ENCODE measurements at places on chromosomes 1 and 21.

GRCh38 chr1:210922666-210923065, 211.3 kb downstream of the KCNH1 start:
- no peak for DNase-seq

DNA sequence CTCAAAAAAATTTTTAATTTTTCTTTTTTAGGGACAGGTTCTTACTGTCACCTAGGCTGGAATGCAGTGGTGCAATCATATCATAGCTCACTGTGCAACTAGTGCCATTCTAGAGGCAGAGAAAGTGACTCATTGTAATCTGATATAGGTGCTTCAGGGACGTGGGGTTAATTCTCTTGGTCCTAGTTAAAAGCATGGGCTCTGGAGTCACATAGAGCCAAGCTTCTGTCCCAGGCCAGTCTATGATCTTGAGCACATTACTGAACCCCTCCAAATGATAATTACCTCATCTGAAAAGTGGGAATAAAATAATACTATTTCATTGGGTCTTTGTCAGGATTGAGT, 1.1 kb upstream of the ADIPOR1 start:
- no peak for DNase-seq

- no peak for DNase-seq
Measured at GRCh38 chr21:38773099-38774061, 32.3 kb upstream of the ETS2 start.

DNA sequence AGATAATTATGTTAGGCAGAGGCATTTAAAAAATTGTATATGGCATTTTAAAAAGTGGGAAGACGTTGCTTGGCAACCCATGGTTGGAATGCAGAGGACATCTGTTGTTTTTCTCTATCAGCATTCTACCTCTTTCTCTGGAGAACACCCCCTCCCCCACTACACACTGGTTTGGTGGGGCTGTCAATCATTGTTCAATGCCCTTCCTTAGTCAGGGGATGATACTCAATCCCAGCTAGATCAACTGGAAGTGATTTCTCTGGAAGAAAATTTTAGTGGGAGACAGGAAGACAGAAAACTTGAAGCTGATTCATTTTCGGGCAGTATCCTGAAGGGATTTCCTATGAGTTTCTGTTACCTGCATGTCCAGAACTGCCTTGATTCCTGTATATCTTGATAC, 35.7 kb upstream of the CAP1 start:
- no peak for DNase-seq

GRCh38 chr1:9019896-9020295, 6.3 kb downstream of the SLC2A7 start:
- DNase-seq, result no peak

DNA sequence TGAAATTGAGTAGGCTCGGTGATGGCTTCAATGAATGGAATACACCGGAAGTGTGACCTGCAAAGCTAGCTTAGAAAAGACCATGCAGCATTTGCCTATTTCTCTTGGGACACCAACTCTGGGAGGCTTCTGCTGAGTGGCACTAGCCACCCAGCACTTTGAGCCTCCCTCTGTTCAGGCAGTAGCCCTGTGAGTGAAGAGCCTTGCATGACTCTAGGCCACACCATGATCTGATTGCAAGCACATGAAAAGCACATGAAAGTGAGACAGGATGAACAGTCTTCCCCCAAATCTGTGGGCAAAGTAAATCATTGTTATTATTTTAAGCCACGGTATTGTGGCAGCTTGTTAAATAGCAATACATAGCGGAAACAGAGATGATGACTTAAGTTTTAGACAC, 2.8 kb downstream of the CD48 start:
- DNase-seq, result no peak

GRCh38 chr1:12654657-12655056, 10.8 kb downstream of the AADACL4 start:
- DNase-seq, result peak; percentile 69

DNA sequence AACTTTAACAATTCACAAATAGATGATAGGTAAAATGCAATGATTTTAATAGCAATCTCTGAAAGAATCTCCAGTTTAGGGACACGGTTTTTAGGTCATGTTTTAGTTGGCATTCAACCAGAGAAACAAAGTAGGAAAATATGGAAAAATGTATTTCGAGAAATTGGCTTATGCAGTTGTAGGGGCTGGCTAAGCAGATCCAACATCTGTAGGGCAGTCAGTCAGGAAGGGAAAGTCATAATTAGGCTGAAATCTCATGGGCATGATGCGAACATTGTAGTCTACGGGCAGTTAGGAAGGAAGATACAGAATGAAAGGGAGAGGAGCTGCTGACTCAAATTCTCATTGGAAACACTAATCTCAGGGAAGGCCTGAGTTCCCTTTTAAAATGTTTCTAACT, 1276.0 kb upstream of the ADGRL4 start:
- DNase-seq, result no peak

GRCh38 chr1:109478806-109479205, 4.9 kb upstream of the ATXN7L2 start:
- peak; percentile 81 for DNase-seq

GRCh38 chr1:151993734-151994496, at the start of gene S100A10:
TSS of gene S100A10 (minus strand) at chr1:151993859. CDS start at chr1:151986230, 7,629 bp downstream.
- DNase-seq, result peak; percentile 95

DNA sequence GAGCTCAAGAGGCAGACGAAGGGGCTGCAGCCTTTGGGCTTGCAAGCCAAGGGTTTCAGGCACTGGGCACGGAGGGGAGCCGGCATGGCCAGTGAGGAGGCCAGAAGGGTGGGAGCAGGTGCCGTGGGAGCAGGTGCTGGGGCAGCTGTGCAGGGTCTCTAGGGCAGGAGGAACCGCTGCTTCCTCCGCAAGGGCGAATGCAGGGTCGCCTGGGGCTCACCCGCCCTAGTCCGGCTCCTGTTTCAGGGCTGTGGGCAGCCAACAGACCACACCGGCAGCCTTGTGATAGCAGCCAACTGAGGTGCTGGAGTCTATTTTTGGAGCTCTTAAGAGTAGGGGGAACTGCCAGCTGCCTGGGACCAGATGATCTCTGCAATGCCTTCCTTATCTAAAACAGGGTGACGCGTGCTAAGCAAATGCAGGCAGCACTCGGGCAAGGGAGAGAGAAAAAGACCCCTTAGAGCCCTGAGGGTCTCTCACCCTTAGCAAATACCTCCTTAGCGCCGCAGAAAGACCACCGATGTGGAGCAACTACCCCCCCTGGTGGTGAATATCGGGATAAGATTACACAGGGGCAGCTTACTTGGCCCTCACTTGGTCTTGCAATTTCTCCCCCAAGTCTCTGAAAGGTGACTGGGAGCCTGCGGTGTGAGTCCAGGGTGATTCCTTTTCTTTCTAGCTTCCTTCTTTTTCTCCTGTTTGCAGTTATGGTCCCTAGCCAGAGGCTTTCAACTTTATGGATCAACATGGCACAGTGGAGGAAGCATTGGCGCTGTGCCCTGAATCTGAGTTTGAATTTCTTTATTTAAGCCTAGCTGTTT, 20.7 kb upstream of the MAPKAPK2 start:
- DNase-seq, result peak; percentile 87

DNA sequence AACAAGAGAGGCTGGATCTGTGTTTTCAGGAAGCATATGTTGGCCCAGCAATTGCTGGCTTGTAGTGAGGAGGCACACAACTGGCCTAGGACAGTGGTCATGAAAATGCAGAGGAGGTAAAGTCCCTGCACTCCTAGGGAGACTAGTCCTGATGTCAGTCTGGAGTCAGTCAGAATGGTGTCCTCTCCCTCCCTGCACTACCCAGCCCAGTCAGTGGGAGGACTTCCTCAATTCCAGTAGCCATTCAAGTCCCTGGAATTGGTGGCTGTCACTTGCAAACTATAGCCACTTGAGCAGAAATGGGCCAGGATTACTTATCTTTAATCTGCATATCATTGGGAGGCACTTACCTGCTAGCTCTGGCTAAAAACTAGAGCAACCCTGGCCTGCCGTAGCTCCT, 18.6 kb downstream of the NDUFS5 start:
- no peak for DNase-seq

- no peak for DNase-seq
Measured at GRCh38 chr1:196607981-196608380, 259 bp downstream of the KCNT2 start.

- DNase-seq, result no peak
Measured at GRCh38 chr1:111876631-111877030, 112.8 kb downstream of the KCND3 start.

DNA sequence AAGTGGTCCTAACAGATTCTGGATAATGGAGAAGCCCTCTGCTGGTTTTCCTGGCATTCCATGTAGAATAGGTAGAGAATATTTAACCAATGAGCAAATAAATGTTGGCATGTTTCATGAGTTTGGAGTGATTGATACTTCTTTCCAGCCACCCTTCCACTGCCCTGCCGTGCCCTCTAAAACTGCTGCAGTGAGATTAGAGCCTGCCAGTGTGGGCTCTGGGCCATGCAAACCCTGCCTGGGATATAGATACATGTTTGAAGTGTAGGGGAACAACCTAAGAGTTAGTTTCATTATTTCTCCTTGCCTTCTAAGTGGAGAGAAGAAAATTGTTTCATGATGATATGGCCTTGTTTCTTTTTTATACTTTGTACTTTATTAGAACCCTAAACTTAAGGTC, 10.4 kb downstream of the UBE2Q1 start:
- DNase-seq, result peak; percentile 53

DNA sequence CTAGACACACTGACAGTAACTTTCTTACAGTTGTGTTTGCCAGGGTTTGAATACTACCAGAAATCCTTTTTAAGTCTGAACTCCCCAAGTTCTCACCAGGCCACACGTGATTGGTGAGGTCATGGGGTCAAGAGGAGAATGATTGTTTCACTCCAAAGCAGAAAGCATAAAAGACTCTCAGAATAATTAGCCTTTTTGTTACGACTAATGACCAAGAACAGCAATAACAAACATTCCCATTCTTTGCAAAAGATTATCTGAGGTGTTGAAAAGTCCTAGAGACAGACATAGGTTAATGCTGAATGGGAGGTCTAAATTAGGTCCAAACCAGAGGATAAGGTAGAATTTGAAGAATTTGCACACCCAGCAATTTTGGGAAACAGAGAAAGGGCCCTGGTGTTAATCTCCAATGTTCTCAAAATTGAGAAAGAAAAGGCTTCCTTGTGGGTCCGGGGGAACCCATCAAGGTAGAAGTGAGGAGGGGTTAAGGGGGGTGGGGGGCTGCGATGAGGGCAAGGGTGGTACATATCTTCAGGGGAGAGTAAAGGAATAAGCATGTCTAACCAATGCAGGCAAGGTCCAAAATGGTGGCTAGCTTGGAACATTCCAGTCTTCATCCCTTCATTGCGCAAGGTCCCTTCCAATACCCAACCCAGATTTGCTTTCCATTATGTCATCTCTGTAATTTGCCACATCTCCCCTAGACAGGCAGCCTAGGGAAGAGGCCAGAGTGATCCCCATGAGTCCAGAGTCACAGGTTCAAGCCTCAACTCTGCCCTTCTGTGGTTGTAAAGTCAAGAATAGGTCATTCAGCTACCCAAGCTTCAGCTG, 74.6 kb upstream of the NFIA start:
- no peak for DNase-seq

GRCh38 chr1:226248091-226248490, 24.6 kb downstream of the MIXL1 start:
- DNase-seq, result no peak

DNA sequence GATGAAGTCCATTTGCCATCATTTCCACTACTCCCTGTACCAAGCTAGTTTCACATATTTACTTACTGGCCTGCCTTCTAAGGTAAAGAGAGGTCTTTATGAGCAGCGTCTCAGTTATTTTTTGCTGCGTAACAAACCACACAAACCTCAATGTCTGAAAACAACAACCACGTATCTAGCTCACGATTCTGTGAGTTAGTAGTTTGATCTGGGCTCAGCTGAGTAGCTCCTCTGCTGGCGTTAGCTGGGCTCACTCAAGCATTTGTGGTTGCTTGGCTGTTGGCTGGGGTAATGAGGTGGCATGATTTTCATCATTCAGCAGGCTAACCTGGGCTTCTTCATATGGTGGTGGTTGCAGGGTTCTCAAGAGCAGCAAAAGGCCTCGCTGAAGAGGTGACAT, 225.4 kb downstream of the FOXD2 start:
- DNase-seq, result no peak

DNA sequence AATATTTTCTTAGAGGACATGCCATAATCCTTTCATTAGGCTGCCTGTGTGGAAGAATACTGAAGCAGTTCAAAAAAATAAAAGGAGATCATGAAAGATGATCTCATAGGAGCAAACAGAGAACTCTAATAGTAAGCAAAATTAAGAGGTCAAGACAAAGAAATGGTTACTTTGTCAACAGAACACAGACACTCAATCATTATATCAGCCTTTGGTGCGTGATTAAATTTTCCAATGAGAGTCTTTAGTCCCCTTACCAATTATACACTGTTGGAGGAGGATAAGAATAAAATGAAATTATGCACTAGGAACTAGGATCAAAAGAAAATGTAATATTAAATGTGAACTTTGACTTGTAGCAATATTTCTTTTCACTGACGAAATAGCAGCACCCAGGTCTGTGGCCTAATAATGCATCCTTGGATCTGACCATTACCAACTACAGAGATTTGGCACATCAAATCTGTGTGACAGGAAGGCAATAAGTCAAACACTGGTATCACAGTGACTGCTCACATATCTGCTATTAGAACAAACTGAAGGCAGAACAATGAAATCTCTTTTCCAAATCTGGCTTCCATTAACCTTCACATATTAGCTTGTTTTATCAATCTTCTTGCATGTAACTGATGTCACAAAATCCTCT, 1812.9 kb downstream of the PLA2G4A start:
- DNase-seq, result no peak

DNA sequence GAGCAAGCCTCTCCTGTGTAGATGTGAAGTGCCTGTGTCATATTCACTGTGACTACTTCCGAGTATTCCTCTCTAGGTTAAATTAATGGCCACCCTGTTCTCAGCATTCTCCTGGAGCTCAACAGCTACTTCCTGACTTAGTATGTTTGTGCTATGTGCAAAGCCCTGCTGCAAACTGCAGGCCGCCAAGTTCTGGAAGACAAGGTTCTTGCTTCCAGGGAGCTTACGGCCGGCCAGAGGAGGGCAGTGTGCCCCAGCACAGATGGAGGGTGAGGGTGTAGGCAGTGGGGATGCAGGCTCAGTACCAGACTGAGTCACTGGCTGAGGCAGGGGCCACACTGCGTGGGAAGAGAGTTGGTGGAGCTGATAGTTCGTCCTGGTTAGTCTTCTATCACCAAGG, 43.2 kb downstream of the ELK4 start:
- peak; percentile 75 for DNase-seq

GRCh38 chr1:6912518-6912917, 127.3 kb downstream of the CAMTA1 start:
- DNase-seq, result no peak

DNA sequence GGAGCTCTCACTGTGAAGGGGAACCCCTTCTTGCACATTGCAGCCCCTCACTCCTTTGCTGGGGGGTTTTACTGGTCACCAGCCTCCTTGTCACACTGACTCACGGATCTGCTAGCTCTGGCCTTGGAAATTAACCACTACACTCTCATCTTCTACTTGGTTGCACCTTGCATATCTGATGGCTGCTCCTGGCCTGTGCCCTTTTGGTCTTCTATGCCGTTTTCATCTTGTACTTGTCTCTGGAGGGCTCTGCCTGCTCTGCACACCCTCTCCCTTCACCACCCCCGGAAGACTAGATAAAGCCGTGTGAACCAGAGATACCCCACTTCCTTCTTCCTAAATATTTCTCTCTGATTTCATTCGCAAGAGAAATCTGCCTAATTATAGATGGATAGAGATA, 44.6 kb downstream of the CD247 start:
- DNase-seq, result no peak

Measured in stomach (tissue), 19 donors.